Astrocyte of the spinal cord (primary cell): ENCODE measurements at places on chromosomes 4 and X.

- DNase-seq, result no peak
These were observed 1443.0 kb downstream of the PCDH7 start for GRCh38 chr4:32163125-32163524.

DNA sequence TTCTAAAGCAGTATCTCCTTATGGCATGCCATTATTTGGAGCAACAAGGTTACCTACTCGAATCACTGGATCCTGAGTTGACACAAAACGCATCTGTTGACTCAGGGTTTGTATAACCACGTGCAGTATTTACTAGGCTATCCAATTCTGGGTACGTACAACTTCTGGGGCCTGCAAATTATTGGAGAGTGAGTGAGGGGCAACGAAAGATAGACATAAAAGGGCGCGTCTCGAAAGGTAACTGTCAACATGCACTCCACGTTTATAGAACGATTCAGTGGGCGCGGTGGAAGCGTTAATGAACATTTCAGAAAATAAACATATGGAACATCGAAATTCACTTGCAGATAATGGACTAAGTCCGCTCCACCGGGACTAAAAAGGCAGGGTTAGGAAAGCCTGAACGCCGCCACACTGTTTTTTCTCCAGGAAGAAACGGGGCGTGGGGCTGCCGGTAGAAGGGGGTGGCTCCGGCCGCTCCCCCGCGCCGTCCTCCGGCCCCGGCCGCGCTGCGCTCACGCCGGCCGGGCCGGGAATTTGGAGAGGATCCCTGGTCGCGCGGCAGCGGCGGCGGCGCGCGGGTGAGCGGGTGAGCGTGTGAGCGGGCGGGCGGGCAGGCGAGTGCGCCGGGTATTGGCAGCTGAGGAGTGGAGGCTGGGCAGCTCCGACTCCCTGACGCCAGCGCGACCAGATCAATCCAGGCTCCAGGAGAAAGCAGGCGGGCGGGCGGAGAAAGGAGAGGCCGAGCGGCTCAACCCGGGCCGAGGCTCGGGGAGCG lies at the start of gene SMAD1:
TSS of gene SMAD1 (plus strand) at position 690 of the 778 bp plus-strand sequence. CDS start 32,761 bp downstream, outside the sequence.
- peak; percentile 86 for DNase-seq

DNA sequence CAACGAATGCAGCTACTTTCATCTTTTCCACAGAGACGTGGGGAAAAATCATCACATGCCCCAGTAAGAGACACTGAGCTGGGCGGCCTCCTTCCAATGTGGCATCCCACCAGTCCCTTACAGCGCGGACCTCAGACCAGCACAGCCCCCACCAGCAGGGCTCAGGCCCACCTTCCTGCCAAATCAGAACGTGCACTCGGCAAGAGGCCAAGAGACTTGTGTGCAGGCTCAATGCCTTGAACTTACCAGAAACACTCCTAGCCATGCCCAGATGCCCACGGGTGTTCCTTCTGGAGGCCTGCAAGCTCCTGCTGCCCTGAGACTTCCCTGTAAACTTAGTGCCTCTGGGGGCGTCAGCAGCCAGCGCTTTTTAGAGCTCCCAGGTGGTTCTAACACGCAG lies 31.2 kb downstream of the WDR1 start:
- no peak for DNase-seq

DNA sequence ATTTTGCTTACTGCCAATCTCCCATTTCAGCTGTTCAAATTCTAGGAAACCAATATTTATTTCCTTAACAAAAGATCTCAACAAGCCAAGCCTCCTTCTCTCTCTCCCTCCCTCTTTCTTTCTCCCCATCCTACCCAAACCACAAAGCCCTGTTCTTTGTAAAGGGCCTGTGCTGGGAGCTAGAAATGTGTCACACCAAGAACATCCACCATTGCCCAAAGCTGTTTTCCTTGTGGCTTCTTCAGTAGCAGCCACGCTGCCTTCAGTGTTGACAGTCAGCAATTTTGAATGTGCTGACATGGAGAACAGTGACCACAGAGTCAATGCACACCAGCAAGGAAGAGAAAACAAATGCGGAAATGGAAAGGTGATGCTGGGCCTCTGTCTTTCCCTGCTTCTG lies 203.0 kb downstream of the MAML3 start:
- peak; percentile 69 for DNase-seq

DNA sequence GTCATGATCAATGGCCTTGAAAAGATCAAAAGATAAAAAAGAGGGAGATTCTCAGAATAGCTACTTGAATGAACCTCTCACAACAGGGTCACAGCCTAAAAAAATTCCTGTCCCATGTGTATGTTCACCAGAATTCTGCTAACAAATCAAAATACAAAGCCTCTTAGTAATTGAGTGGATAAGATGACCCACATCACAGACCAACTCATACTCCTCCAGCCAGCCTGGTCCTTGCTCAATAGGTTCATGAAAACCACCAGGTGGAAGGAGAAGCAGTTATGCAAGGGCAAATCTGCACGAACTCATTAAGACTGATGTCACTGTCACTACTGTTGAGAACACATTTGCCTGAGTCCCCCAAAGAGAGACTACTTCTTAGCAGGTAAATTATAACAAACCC lies 21.5 kb downstream of the WDFY3 start:
- no peak for DNase-seq

DNA sequence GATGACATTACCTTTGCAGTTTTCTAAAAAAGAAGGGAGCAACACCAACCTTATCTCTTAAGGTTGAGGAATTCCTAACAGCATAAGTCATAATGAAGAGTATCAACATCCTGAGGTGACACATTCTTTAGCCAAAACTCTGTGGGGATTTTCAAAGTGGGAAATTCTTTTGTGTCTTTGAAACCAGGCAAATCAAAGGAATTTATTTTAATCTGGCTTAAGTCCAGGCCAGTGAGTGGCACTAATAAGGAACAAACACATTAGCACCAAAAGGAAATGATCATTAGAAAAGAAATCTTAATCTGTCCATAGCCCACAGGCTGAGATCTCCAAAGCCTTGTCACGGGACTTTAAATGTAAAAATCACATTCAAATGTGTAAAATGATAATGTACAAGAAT lies 110.1 kb downstream of the LARP7 start:
- no peak for DNase-seq

- no peak for DNase-seq
These were observed 266.7 kb downstream of the INPP4B start for GRCh38 chr4:142579443-142579842.

- peak; percentile 47 for DNase-seq
These were observed 214.8 kb downstream of the SLC4A4 start for GRCh38 chr4:71553605-71554004.

DNA sequence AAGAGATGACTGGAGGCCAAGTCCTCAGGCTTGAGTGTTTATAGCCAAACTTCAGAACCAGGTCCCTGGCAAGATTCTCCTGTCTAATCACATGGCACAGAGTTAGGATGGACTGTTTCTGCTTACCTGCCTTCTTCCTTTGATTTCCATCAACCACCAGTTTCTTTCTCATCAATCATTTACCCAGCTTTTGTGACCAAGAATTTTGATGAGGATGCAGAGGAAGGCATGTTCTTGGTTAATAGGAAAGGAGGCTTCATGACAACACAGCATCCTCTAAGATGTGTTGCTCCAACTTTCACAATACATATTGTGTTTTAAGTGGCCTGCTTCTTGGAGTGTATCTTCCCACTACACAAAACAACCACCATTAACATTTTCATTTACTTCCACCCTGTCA lies 65.3 kb downstream of the NFKB1 start:
- no peak for DNase-seq

GRCh38 chr4:176319151-176319703 lies 539 bp upstream of the SPCS3 start:
- DNase-seq, result no peak

DNA sequence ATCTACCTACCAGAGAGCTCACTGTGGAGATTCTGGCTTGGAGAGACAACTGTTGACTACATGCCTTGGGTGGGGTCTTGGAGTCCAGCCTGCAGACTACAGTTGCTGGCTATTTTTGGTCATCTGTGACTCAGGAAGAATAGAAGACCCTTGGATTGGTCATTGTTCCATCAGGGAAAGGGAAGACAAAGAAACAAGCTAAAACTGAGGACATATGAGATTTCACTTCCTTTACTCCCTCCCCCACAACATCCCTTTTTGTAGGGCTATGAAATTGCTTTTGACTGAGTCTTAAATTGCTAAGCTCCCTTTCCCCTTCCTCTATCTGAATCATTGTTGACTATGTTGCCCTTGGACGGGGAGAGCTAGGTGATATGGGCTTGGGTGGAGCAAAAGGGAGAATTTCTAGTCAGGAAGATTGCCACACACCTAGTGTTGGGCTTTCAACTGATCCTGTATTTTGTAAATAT lies 11.7 kb downstream of the MSN start:
- DNase-seq, result peak; percentile 55

- no peak for DNase-seq
These were observed 99.4 kb upstream of the PUDP start for GRCh38 chrX:7247346-7247745.

GRCh38 chr4:97300561-97300960 lies 842.7 kb downstream of the STPG2 start:
- no peak for DNase-seq

DNA sequence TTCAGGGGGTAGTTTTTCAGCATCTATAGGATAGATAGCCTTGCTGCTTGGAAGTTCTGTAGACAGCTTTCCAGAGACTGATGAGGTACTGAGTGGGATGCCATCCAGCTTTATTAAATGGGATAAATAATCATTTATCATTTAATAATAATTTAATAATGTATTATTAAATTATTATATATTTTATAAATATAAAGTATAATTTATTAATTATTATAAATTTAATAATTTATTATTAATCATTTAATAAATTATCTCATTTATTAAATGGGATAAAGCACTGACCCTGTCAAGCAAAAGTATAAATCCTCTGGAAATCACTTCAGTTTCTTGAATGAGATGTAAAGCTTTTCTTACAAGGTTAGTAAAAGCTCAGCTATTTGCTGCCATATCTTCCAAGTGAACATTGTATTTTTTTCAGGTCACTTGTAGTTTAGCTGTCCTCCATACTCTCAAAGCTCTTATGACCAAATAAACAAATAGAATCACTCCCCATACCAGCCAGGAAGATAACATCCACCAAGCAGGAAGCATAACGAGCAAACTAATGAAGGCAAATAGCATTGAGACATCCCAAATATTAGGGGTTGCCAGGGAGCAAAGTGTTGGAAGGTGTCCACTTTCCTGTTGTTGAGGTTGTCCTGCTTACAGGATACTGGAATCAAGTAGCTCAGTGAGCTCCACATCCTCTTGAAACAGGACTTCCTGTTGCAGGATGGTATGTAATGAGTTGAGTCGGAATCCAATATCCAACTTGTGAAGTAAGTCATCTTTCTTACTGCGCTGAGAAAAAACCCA lies 88.9 kb downstream of the ZNF674 start:
- DNase-seq, result no peak

GRCh38 chrX:153829799-153830639 lies at the start of gene PDZD4:
TSS of gene PDZD4 (minus strand) at chrX:153830544. CDS start at chrX:153830298, 246 bp downstream.
- DNase-seq, result no peak

- no peak for DNase-seq
These were observed 125.0 kb downstream of the PPP3CA start for GRCh38 chr4:101222156-101222845.

DNA sequence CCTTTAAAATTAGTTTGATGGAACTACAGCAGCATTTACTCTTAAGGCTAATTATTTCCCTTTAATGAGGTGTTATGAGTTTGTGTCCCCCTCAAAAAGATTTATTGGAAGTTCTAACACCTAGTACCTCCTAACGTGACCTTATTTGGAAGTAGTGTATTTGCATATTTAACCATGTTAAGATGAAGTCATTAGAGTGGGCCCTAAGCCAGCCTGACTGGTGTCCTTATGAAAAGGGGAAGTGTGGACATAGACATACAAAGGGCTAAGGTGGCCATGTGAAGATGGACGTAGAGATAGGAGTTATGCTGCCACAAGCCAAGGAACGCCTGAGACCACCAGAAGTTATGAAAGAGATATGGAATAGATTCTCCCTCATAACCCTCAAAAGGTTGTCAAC lies 985.4 kb upstream of the INTU start:
- no peak for DNase-seq

- no peak for DNase-seq
These were observed 109.8 kb upstream of the ATP6AP2 start for GRCh38 chrX:40470830-40471429.

DNA sequence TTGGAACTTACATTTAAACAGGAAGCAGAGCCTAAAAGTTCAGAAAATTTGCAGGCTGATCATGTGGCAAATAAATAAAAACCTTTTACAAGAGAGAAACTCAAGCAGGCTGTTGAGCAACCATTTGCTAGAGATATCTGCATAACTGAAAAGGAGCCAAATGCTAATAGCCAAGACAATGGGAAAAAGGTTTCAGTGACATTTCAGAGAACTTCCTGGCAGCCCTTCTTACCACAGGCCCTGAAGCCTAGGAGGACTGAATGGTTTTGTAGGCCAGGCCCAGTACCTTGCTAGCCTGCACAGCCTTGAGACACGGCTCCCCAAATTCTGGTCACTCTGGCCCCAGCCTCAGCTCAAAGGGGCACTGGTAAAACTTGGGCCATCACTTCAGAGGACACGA lies 945.1 kb downstream of the ADGRL3 start:
- DNase-seq, result no peak

GRCh38 chr4:139279760-139280620 lies at the start of gene MGARP:
TSS of gene MGARP (minus strand) at chr4:139280225. CDS start at chr4:139280158, 67 bp downstream.
- DNase-seq, result no peak

GRCh38 chr4:15755321-15756155 lies 22.6 kb upstream of the CD38 start:
- peak; percentile 64 for DNase-seq

GRCh38 chrX:989959-990510 lies 222.4 kb downstream of the CRLF2 start:
- DNase-seq, result peak; percentile 78

DNA sequence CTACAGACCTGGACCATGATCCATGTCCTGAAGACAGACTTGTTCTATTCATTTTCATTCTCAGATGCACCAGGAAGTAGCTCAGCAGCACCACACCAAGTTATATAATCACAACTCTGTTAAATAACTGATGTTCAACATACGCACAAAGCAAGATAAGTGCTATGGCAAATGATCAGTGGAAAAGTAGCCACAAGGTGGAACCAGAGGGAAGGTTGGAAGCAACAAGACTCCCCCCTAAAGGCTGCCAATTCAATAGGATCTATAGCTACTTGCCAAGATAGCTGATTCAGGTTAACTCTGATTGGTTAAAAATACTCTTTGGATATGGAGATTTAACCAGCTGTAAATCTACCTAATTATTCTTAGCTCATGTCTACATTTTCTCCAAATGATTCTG lies 23.7 kb upstream of the FAM47B start:
- peak; percentile 67 for DNase-seq

DNA sequence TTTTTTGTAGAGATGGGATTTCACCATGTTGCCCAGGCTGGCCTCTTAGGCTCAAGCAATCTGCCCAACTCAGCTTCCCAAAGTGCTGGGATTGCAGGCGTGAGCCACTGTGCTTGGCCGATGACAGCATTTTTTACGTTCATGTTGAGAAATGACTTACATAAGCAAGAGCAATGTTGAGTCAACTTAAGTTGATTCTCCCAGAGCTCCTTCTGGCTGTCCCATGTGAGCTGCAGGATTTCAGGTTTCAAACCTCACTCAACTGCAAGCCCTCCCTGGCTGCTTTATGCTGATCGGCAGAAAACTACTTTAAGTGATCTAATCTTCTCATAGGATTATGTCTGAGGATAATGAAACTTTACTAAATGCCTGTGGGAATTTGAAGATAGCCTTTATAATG lies 86.8 kb downstream of the GC start:
- no peak for DNase-seq
